Heart right ventricle (tissue), 16 donors: ENCODE measurements at places on chromosomes 16 and 17. TPM values are rescaled to one million over a fixed set of nuclear protein-coding genes. Genes with fewer than 3 reads are reported as not detected.

ABCC11 gene
- not detected for polyA plus RNA-seq

RPA1 gene
- 32.3 TPM for polyA plus RNA-seq

DNA sequence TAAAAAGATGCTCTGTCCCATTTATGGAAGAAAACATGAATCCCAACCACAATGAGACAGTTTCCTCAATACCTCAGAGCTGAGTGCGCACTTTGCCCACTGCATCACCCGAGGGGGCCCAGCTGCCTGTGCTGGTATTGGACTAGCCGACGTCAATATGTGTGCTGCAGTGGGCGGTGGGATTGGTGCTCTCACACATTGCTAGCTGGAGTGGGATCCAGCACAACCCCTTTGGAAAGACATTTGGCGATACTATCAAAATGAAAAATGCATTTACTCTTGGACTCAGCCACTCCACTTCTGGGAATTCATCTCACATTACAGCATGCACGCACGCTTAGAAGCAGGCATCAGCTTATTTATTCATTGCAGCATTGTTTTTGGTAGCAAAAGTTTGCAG, 289.2 kb upstream of the FOXF1 start:
- DNase-seq = no peak

DNA sequence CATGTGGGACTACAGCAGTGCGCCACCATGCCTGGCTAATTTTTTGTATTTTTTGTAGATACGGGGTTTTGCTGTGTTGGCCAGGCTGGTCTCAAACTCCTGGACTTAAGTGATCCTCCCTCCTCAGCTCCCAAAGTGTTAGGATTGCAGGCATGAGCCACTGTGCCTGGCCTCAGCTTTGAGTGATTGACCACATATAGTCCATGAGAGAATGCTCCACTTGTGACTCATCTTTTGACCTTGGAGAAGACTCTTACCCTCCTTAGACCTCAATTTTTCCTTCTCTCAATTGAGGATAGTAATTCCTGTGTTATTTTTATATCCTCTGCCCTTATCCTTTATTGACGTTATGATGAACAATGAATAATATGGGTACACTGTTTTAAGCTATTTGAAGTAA, 30.9 kb upstream of the DUSP14 start:
- no peak for DNase-seq

GRCh38 chr17:56593086-56593645, 333 bp upstream of the NOG start:
- peak; percentile 51 for DNase-seq

DNA sequence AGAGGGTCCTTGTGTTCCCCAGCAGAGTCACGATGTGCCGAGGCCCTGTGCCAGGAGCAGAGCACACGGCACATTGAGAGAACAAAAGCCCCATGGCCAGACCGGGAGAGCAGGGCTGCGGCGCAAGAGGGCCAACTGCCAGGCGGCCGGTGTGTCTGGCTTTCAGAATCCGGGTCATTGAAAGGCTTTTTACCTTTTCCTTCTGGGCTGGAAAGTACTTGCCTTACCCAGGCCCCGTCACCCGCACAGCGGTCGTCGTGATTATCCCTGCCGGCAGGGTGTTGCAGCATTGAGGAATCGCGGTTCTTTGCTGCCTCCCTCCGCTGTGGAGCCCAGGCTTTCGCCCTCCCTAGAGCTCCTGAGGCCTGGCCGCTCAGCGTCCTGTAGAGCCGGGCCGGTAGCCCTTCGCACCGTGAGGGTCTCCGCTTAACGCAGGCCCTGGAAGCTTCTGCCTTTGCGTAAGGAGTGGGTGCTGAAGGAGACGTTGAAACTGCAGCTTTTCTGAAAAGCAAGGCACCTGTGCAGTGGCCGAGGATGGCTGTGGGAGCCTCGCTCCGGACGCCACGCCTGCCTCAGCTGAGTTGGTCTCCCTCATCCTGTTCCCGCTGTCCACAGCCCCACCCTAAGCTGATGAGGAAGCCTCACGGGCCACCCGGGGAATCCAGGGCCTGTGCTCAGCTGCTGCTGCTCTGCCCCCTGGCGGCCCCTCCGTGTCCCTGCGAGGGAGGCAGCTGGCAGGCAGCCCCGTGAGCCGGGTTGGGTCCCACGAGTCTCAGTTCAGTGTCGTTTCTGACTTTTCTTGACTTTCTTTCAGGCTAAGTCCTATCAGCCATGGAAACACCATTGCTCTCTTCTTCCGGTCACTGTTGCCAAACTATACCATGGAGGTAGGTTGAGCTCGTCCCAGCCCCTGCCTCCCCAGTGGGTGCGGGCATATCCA, 8.6 kb upstream of the MC1R start:
- peak; percentile 80 for DNase-seq

DNA sequence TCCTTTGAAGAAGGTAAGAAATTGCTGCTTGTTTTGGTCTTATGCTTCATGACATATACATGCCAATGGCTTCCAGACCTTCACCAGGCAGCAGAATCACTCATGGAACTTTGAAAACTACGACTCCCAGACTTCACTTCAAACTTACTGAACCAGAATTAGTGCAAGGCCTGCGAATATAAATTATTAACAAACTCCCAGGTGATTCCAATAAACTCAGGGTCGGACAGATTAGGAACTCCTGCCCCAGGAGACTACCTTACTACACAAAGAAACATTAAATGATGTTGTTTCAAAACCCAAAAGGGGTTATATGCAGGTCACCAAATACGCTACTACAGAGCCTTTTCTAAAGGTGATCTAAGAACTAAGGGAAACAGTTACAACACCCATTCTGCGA, 20.4 kb downstream of the PSME3IP1 start:
- DNase-seq = no peak

DNA sequence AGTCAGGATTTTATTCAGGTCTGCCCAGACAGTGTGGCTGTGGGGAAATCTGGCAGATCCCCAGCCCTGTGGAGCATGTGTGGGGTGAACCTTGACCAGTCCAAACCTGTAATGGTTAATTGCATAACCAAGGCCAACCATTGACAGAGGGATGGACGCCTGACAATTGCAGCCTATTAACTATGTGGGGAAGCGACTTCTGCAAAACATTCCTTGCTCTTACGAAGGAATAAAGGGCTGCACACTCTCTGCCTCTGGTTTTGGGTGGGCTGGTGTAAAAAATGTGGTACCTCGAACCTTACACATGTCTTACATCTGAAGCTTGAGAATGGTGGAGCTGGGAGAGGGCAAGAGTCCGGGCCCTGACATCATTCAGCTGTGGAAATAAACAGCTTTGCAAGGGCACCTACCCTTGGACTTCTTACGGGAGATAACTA, 35.8 kb downstream of the MAF start:
- no peak for DNase-seq

PIRT gene
- polyA plus RNA-seq = not detected

- DNase-seq = no peak
Measured at GRCh38 chr17:76567634-76568432, 17.8 kb downstream of the ST6GALNAC2 start.

GRCh38 chr17:67119102-67119501, 74.7 kb downstream of the CACNG1 start:
- no peak for DNase-seq

DNA sequence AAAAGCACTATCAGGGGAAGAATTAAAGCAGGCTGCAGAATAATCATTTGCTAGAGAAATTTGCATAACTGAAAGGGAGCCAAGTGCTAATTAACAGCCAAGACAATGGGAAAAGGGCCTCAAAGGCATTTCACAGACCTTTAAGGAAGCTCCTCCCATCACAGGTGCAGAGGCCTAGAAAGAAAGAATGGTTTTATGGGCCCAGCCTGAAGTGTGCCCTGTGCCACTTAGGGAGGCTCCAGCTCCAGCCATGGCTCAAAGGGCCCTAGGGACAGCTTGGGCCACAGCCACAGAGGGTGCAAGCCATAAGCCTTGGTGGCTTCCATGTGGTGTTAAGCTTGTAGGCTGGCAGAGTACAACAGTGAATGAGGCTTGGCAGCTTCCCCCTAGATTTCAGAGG, 50.1 kb downstream of the RNF112 start:
- no peak for DNase-seq

DNA sequence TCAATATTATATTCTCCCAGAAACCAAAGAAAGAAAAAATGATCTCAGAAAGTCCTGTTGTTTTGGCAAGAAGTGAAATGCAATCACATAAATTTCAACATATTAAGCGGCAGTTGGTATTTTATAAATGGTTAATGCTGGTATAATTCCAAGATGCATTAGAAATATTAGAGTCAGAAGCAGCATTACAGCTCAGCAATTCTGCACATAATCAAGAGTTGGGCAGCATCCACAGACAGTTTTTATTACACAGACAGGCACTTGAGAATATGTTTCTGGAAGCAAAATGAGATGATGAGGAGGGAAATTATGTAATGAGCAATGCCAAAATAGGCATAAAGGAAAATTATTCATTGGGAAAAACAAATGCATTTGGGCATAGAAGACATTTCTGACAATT, 148.1 kb downstream of the KCNJ2 start:
- DNase-seq = no peak

HOXB5 gene
- 0.15 TPM for polyA plus RNA-seq

GRCh38 chr16:84884596-84885341, 65.0 kb downstream of the CRISPLD2 start:
- DNase-seq = peak; percentile 44

DNA sequence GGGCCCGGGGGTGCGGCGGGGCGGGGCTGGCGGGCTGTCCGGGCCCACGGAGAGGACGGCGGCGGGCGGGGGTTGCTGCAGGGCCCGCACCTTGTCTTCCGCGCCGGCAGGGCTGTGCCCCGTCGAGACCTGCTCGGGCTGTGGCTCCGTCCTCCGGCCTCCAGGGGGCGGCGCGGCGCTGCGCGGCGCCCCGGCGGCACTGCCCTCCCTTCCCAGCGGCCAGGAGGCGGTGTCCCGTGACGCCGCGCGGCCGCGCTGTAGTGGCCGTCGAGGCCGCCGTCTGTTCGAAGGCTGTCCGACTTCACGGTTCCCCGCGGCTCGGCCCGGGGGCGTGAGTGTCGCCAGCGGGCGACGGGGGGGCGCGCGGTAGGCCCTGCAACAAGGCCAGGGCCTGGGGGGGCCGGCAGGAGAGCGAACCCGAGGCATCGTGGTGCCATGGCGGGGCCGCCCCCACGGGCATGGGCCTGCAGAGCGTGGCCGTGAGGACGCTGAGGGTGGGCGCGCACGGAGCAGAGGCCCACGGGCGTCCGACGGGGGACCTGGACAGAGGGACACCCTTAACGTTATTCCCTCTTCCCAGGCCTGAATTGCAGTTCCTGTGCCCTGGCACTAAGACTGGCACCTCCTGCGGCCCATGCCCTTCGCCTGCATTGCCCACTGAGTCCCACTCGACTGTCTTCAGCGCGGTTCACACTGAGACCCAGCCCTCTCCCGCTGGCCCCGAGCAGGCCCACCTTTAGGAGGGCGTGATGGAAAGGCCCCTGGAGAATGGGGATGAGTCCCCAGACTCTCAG, at the start of gene PLEKHG4:
PLEKHG4 (plus strand) TSS at position 237 of the 794 bp plus-strand sequence; CDS start at position 750, 513 bp downstream.
- DNase-seq = peak; percentile 78

CCL14 gene
- 77.3 TPM for polyA plus RNA-seq

PMP22 gene
- polyA plus RNA-seq = 178 TPM

DNA sequence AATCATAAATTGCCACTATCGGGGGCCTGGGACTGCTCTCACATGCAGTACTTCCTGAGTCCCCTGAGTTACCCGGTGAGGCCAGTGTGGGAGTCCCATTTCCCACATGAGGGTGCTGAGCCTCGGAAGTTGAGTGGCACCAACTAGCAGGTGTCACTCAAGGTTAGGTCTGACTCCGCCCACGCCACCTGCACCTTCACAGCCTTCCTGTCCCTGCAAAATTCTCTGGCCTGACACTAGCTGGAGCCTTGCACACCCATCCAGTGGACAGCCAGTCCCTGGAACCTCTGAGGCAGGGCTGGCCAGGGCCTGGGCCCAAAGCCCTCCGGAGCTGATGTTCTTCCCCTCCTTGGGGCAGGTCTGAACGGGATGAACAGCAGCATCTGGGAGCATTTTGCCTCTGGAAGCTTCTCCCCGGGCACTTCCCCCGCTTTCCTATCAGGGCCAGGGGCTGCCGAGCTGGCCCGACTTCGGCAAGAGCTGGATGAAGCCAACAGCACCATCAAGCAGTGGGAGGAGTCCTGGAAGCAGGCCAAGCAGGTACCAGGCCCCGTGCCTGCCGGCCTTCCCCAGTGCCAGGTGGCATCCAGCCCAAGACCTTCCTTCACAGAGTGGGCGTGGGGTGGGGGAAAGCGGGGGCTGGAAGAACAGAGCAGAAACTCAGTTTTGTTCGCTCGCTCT, 21.9 kb downstream of the UNC13D start:
- no peak for DNase-seq

GRCh38 chr17:76925441-76925891, 57.3 kb downstream of the MGAT5B start:
- peak; percentile 64 for DNase-seq

DNA sequence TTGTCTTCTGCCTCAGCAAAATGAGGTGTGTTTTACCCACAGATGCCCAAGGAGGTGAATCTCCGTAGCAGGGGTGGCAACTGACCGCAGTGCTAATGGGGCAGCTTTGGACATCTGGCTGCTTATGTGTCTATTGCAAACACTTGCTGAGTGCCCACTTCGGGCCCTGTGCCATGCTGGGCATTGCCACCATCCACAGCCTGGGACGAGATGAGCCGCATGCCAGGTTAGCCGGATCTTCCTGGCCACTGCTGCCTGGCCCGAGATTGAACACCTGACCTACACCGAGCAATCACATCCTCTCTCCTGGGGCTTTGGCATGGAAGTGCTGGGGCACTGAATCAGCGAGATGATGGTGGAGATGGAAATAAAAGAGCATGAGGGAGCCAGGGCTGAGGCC, 238.7 kb downstream of the GSG1L start:
- no peak for DNase-seq

- no peak for DNase-seq
Measured at GRCh38 chr17:14320734-14321475, 20.0 kb downstream of the HS3ST3B1 start.

GRCh38 chr16:7503666-7504065, 171.0 kb downstream of the RBFOX1 start:
- no peak for DNase-seq

VAT1L gene
- polyA plus RNA-seq = 0.19 TPM
